ENCODE measurements at places on chromosomes 1 and 21.

- no peak for DNase-seq
Measured at GRCh38 chr1:152386940-152387339, 27.1 kb downstream of the CRNN start.

- no peak for DNase-seq
Measured at GRCh38 chr1:156012051-156012817, 8.5 kb downstream of the SSR2 start.

DNA sequence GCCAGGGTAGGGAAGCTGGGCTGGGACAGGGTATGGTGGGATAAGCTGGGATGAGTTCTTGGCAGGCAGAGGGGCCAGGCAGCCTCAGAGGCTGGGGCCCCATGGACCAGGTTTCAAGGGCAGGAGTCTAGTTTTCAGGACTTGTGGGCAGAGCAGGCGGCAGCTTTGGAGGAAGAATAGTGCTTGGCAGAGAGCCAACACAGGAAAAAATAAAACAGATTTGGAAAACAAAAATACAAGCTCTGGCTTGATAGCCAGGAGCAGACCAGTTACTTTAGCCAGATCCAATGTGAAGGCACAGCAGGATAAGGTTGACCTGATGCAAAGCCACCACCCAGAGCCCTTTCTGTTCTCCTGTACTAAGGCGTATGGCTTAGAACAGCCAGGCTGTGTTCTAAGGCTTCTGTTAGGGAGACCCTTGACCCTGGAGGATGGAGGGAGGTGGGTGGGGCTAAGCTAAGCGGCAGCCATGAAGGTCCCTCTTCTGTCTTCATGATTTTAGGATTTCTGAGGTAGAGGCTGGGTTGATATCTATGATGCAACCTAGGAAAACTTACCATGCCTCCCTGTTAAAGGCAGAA lies 5.5 kb downstream of the TRAF5 start:
- DNase-seq, result no peak

GRCh38 chr1:12745992-12746323 lies at the start of gene CFAP107:
Gene CFAP107, plus strand, starts transcription at chr1:12746200. Its CDS starts 231 bp downstream, at chr1:12746431.
- no peak for DNase-seq

GRCh38 chr1:26429721-26430120 lies 2.4 kb upstream of the DHDDS start:
- no peak for DNase-seq

DNA sequence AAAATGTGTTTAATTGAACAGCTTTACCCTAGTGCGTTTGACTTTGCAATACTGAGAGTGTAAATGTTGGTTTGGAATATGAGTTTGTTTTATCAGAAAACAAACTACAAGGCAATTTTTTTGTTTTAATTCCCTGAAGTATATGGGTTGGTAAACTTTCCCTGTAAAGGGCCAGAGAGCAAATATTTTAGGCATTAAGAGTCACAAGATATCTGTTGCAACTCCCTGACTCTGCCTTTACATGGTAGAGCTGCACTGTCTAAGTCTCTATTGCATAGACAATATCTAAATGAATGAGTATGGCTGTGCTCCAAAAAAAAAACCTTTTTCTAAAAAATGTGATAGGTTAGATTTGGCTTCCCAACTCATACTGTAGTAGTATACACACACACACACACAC lies 115.1 kb upstream of the PBX1 start:
- DNase-seq, result no peak

- no peak for DNase-seq
Measured at GRCh38 chr1:30762930-30763650, 5.5 kb upstream of the LAPTM5 start.

DNA sequence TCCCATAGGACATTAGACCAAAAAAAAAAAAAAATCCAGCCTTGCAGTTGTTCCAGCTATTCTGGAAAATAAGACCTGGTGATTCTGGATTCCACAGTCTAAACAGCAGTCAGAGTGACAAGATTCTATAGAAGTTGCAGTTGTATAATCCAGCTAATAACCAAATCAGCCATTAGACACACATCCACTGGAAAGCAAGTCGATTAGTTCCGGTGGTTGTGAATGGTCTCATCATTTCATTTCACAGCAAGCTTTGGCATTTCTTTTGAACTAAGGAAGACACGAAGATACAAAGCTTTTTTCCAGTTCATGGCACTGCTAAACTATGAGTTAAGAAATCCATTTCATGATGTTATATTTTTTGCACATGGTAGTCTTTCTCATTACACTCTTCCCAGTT lies 54.4 kb upstream of the FAM89A start:
- no peak for DNase-seq

GRCh38 chr1:89589515-89589914 lies 43.4 kb upstream of the LRRC8C start:
- DNase-seq, result no peak

DNA sequence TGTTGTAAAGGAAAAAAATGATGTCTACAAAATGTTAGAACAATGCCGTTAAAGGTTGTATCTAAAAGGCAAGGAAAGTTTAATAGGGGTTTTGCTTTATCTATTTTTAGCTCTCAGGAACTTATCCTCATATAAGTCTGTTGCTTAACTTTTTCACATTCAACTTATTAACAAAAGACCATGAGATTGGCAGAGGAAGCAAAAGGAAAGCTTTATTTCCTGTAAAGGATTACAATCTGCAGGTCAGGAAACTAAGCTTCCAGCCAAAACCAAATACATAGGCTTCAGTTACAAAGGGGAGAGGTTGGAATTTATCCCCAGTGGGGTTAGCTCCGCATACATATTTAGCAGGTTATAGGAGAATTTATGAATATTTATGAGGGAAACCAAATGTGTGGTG lies 58.7 kb upstream of the KIAA1614 start:
- no peak for DNase-seq

GRCh38 chr1:167463080-167463479 lies 55.2 kb downstream of the CD247 start:
- no peak for DNase-seq

GRCh38 chr1:244995602-244996400 lies 131.5 kb upstream of the HNRNPU start:
- DNase-seq, result no peak

- no peak for DNase-seq
Measured at GRCh38 chr1:16260814-16261213, 23.8 kb upstream of the CPLANE2 start.

DNA sequence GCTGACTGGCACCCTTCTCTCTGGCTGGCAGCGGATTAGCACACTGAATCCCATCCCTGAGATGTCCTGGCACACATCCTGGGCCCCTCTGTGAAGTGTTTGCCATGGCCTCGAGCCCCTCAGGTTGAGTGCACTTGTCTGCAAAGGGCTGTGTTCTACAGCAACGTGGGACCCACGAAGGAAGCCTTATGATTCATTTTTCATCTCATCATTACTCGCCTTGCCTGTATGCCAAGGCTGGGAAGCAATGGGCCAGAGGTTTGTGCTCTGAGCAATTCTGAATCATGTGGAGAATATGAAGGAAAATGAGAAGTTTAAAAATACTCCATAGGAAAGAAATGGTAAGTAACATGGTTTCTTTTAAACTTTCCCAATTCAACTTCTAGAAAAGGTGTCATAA lies 124.8 kb upstream of the LMO4 start:
- no peak for DNase-seq

GRCh38 chr21:45901061-45901690 lies 80.4 kb upstream of the COL6A1 start:
- DNase-seq, result no peak

DNA sequence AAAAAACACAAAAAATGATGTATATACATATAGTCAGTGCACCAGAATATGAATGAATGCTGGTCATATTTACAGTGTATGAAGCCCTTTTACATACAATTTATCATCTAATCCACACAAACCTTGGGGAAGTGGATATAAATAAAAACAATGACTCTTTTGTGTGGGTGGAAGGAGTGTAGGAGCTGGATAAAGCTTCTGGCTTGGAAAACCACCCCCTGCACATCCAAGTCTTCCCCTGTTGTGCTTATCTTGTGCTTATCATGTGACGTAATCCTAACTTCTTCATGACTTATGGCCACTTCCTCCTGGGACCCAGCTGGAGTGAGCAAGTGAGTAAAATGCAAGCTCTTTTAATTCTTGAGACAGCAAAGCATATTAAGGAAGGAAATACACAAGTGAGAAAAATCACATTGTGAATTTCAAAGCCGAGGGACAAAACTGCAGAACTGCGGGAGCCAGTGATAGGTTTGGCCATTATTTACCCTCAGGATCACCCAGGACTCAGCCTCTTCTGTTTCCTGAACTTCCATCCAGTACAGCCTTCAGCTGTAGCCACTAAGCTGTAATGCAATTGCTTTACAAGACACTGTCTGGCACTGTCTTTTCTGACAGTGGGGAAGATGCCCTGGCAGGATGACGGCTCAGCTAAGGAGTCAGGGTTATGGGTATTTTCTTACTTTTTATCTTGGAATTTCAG lies 104.0 kb upstream of the PPM1J start:
- no peak for DNase-seq

GRCh38 chr1:223437151-223437550 lies 43.9 kb downstream of the CCDC185 start:
- no peak for DNase-seq

DNA sequence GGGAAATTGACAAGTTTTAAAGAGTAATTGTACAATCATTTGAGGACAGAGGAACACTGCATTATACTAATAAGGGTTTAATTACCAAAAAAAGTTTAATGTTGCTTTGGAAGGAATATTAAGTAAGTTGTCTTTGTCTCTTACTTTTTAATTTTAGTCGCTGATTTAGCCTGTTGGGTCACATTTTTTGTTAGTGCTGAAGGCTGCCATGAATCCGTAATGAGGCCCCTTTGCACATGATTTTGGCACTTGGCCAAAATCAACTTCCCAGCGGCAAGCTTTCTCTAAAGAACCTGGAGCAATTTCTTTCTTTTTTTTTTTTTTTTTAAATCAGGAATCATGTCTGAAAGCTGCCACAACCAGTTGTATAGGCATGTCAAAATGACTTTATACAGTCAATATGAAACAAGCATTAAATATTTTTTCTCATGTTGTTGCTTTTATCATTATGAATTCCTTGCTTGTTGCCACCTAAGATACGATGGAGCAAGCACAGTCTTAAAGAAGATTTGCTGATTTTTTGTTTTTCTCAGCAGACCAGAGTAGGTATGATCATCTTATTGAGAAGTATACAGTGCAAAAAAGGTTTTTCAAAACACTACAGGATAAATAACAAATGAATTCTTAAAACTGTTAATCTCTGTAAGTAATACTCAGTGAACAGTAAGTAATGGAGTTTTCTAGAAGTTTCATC lies 690.4 kb downstream of the USP25 start:
- DNase-seq, result no peak

DNA sequence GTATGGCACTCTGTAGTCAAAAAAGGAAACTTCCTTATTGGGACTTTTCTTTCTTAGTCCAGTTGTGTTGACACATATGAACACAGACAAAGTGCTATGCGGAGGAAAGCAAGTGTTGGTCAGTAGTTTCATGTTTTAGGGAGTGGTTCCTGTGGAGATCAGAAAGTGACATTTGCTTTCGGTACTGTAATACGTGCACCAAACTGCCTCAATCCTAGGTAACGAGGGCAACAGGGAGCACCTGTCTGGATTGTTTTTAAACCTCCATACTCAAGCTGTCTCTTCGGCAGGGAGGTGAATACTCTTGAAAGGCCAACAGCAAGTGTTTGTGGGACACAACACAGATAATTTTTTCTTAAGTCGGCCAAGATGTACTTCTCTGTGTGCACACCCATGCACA lies 9.1 kb downstream of the RHOU start:
- no peak for DNase-seq

DNA sequence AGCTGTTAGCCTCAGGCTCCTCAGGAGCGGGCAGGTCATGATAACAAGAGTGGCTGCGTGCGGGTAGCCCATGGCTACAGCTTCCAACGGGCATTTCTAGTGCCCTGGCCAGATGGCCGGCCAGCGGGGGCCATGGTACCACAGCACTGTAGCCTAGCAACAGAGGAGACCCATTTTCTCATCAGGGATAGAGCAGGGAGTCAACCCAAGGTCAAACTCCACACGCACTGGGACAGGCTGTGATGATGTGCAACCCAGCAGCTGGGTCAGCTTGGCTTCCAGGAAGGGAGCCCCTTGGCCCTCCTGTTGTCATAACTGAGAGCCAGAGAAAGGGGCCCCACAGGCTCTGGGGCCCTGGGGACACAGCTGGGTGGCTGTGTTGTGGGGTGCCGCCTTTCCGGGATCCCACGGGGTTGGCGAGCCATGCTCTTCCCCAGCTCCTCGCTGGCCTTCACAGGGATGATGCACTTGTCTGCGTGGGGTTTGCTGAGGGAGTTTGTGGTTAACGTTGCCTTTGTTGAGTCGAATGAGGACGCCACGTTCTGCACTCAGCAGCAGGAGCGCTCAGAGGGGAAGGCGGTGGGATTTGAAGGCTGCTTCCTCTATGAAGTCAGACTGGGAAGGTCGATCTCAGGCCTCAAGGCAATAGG lies 46.3 kb downstream of the COL18A1 start:
- no peak for DNase-seq

DNA sequence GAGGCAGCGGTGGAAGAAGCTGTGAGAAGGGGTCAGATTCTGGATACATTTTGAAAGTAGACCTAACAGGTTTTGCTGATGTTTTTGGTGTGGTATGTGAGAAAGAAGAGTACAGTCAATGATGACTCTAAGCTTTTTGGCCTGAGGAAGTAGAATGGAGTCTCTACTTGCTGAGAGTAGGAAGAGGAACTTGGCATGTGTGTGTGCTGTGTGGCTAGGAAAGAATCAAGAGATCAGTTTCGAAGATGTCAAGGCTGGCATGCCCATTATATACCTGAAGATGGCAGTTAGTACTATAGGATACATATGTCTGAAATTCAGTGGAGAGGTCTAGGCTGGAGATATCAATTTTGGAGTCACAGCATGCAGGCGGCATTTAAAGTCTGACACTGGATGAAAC lies 64.4 kb downstream of the MAB21L3 start:
- DNase-seq, result no peak

DNA sequence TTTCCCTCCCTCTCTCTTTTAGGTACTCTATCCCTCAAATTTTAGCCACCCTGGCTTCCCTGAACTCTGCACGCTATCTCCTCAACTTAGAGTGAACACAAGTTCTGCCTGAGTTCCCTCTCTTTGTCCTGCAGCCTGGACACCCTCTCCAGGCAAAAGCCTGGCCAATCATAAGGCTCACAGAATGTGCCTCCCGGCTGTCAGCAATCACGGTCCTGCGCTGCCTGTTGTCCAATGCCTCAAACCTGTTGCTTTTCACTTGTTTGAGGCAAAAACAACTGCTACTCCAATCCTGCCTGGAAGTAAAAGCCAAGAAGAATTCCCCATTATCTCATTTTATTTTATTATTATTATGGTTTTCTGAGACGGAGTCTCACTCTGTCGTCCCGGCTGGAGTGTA lies 66.1 kb downstream of the LGR6 start:
- no peak for DNase-seq

- DNase-seq, result no peak
Measured at GRCh38 chr1:242402956-242403355, 121.5 kb downstream of the PLD5 start.

DNA sequence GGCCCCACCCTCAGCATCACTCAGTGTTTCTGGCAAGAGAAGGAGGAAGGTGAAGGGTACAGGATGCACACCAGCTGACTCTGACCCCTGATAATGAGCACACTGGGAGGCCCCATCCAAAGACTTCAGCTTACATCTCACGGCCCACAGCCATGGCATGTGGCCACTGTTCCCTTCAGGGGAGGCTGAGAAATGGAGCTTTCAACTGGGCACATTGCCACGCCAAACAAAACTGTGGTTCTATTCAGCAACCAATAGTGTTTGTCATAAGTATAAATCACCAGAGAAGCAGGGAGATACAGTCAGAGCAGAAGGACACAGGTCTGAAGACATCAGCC lies 12.7 kb upstream of the TRAF3IP3 start:
- no peak for DNase-seq

Data from stimulated activated CD8-positive, alpha-beta memory T cell treated with anti-CD3 and anti-CD28 coated beads, Interleukin-15, amount 100 ng/mL, for 24 hours (primary cell).